ENCODE measurements at places on chromosomes 5 and 9.
A peak's percentile ranks its signal among the peaks of the same experiment; 100 is the strongest.

GRCh38 chr5:74418709-74419108 is 221.8 kb downstream of the ENC1 start:
- no peak for DNase-seq

DNA sequence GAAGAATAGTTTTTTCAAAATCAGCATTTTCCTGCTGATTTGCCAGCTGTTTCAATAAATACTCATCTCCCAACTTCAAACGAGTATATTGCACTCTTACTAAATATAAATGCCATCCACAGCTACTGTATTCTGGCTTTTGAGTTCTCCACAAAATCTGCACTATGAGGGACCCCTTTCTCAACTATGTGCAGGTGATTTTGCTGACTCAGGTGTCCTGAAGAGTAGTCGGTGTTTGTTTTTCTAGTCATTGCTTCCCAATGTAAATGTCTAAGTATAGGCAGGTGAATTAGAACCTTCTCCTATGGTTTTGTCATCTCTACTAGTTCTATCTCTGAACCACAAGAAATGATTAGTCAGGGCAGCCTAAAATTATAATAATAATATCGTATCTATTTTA is 616.8 kb upstream of the MEF2C start:
- DNase-seq: no peak

DNA sequence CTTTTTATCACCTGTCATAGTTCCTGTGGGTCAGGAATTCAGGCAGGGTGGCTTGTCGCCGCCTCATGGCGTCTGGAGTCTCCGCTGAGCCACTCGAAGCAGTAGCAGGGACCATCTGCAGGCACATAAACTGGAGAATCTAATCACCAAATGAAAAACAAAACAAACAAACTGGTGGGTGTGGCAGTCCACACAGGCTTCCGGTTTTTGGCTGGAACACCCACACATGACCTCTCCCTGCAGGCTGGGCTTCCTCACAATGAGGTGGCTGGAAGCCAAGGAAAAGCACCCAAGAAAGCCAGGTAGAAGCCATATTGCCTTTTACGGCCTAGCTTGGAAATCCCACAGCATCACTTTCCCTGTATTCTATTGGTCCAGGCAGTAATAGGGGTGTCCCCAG is 197.0 kb downstream of the SYK start:
- DNase-seq: no peak

DNA sequence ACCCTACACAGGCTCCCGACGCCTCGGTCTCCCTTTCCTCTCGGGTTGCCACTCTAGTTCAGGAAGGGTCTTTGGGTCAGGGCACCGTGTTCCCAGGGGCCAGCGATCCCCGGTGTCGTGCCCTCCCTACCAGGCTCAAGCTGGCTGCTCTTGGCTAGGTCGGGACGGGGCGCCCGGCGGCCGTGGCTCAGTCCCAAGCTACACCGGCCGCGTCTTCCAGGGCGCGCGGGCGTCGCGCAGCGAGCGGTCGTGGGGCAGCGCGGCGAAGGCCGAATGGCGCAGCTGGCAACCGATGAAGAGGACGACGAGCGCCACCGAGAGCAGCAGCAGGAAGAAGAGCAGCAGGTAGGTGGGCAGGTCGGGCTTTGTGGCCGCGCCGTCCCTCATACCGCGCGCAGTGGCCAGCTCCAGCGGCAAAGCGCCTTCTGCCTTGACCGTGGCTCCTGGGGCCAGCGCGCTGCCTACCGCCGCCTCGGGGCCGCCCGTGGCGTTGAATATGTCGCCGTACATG is 892 bp downstream of the SMIM32 start:
- no peak for DNase-seq

DNA sequence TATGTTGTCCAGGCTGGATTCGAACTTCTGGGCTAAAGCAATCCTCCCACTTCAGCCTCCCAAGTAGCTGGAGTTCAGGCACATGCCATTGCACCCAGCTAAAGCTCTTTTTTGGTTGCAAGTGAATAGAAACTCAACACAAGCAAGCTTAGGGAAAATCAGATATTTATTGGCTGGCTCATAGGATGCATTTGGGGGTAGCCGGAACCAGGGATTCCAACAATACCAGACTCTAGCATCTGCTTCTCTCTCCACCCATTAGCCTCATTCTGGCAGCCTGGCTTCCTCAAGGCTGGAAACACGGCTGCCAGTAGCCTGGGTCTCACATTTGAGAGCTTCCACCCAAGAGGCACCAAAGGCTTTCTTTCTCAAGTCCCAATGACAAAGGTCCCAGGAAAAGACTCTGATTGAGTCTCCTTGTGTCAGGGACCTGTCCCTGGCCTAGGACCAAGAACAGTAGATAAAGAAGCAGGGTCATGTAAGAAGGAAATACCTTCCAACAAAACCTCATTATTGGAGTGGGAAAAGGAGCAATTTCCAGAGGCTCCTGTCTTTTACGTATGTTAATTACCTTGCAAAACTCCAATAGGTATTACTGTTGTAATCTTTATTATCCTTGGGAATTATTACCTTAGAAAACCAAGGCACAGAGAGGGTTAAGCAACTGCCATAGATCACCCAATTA is 23.0 kb upstream of the B4GALT1 start:
- DNase-seq: no peak

GRCh38 chr9:89853161-89853560 is 248.3 kb downstream of the GADD45G start:
- no peak for DNase-seq

DNA sequence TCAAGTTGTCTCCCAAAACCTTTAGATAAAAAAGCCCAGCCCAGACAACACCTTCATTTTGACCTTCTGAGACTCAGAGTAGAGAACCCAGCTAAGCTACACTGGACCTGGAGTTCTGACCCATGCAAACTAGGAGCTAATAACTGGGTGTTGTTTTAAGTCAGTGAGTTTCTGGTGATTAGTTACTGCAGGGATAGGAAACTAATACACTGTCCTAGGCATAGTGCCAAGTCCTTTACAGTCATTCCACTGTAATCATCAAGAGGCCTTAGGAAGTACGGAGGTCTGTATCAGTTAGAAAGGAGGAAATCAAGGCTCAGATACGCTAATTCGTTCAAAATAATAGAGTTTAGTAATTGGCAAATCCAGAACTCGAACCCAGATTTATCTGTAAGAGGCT is 197.9 kb downstream of the KCTD16 start:
- DNase-seq: no peak

DNA sequence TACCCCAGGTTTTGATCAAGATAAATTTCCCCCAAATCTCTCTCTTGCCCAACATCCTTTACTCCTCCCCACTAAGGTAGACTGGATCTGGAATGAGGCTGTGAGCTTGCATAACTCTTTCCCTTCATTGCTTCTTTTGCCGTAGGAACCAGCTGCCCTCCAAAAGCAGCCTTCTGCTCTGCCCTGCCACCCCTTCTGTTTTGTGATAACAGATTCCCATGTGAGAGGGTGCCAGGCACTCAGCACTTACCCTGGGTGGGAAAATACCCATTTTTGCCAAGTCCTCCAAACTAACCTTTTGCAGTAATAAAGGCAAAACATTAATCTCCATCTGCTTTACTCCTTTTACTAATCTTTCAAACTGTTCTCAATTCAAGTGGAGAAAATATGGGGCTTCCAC is 182.6 kb downstream of the ASTN2 start:
- no peak for DNase-seq

DNA sequence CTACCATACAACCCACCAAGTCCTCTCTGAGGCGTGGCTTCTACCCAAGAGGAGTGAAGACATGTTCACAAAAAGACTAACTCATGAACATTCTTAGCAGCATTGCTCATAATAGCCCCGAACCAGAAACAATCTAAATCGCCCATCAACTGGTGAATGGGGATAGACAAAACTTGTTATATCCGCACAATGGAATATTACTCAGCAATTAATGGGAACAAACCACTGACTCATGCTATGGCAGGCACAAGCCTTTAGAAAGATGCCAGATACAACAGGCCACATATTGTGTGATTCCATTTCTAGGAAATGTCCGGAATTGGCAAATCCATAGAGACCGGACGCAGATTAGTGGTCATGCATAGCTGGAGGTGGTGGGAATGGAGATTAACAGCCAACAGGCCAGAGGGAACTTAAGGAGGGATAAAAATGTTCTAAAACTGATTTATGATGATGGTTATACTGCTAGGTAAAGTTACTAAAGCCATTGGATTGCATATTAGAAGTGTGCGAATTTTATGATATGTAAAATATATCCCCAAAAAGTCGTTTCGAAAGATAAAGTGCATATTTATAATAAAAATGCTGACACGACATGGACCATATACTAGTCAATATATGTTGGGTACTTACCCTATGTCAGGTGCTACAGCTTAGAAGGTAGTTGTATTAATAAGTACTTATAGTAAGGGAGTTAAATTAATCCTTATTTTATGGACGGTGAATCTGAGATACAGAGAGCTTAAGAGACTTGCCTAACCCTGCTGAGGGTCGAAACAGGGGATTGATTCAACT is 55.4 kb downstream of the LHX2 start:
- DNase-seq: no peak

- no peak for DNase-seq
These were observed 5.0 kb upstream of the IRX2 start for GRCh38 chr5:2756211-2757152.

DNA sequence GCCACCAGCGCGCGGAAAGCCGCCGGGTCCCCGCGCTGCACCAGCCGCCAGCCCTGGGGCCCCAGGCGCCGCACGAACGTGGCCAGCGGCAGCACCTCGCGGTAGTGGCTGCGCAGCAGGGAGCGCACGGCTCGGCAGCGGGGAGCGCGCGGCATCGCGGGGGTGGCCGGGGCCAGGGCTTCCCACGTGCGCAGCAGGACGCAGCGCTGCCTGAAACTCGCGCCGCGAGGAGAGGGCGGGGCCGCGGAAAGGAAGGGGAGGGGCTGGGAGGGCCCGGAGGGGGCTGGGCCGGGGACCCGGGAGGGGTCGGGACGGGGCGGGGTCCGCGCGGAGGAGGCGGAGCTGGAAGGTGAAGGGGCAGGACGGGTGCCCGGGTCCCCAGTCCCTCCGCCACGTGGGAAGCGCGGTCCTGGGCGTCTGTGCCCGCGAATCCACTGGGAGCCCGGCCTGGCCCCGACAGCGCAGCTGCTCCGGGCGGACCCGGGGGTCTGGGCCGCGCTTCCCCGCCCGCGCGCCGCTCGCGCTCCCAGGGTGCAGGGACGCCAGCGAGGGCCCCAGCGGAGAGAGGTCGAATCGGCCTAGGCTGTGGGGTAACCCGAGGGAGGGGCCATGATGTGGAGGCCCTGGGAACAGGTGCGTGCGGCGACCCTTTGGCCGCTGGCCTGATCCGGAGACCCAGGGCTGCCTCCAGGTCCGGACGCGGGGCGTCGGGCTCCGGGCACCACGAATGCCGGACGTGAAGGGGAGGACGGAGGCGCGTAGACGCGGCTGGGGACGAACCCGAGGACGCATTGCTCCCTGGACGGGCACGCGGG is at the start of gene TERT:
Gene TERT (minus strand): TSS at position 234 of the 815 bp plus-strand sequence. CDS start 79 bp downstream, at position 155.
- no peak for DNase-seq

- peak; percentile 81 for DNase-seq
These were observed 370.0 kb upstream of the POU5F2 start for GRCh38 chr5:94111209-94112004.

DNA sequence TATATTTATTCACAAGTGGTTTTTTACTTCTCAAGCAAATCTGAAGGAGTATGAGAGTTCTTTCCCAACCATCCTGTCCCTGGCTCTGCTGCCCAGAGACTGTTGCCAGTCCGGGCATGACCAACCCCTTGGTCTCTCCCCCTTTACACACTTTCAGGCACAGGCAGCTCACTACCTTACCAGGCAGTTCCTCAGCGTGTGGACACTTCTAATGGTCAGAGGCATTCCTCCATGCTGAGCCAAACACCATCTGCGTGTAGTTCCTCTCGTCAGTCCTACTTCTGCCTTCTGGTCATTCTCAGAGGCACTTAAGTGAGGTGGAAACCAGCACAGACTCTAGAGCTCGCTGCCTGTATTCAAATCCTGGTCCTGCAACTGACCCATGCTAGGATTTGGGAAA is 56.1 kb downstream of the TSTD2 start:
- no peak for DNase-seq

DNA sequence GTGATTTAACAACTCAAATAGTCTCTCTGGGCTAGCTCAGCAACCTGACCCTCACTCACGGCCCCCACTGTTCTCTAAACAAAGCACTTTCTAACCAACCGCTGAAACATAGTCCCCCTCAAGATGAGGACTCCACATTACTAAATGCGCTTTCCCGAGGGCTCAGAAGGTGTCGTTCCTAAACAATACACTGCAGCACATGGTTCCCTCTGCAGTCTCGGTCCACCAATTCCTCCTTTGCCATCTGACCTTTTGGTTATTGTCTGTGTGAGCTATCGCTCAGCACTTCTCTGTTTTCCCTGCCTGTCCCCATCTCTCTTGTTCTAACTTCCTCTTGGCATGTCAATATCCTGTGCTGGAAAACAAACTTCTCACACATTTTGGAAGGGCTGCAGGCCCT is 7.2 kb downstream of the EPB41L4A start:
- DNase-seq: no peak

- DNase-seq: no peak
These were observed 57.4 kb upstream of the ECM2 start for GRCh38 chr9:92592946-92593861.

GRCh38 chr9:71504636-71505035 is 263.7 kb downstream of the CEMIP2 start:
- DNase-seq: no peak

DNA sequence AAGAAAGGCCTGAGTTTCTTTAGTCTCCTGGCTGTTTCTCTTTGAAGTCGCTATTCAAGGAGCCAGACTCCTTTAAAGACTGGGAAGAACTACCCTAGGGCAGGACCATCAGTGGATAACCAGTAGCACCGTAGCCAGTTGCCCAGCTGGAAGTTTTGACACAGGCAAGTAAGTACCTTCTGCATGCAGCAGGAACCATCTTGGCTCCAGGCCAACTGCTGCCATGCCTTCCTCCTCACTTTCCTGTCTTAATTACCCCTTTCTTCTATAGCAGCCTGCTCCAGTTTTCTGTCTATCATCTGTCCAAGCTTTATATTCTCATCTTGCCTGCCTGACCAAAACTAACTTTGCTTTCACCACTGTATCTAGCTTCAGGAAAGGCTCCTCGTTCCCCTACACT is 149.7 kb upstream of the SV2C start:
- DNase-seq: no peak

- DNase-seq: no peak
These were observed 509.4 kb upstream of the SEMA6A start for GRCh38 chr5:117084067-117084466.

GRCh38 chr9:116599342-116599884 is 87.7 kb upstream of the TRIM32 start:
- no peak for DNase-seq

DNA sequence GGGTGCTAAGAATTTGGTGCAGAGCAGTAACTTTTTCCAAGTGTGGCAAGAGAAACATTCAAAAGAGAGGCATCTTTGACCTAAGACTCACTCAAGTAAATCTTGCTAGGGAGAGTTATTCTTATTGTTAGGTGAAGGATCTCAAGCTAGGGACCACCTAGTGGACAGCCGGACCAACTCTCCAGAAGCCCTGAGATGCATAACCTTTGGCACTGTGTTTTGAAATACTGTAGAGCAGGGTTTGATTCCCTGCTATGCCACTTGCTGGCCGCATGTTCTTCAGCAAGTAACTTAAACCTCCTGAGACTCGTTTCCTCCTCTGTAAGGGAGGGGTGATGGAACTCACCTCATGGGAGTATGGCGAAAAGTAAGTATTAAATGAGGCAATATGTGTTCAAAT is 336.1 kb upstream of the ADAMTSL1 start:
- DNase-seq: no peak

- DNase-seq: no peak
These were observed 171.8 kb upstream of the PITX1 start for GRCh38 chr5:135205632-135206349.

GRCh38 chr9:131478421-131478868 is 24.3 kb upstream of the POMT1 start:
- DNase-seq: peak; percentile 44

GRCh38 chr5:73174100-73174815 is 1.3 kb downstream of the TMEM174 start:
- DNase-seq: no peak

- no peak for DNase-seq
These were observed 2.4 kb downstream of the GIN1 start for GRCh38 chr5:103117471-103117991.

Data from GM19239 (cell line).